Uterus (tissue), 4 donors: ENCODE measurements at places on chromosomes 3 and 15. TPM values are rescaled to one million over a fixed set of nuclear protein-coding genes. Genes with fewer than 3 reads are reported as not detected.

GRCh38 chr3:133983126-133983525, 46.6 kb downstream of the SLCO2A1 start:
- no peak overlapping the region for H3K4me3 ChIP-seq
- H3K27ac ChIP-seq = no peak overlapping the region
- DNase-seq = no peak
- H3K36me3 ChIP-seq = no peaks in the 10 kb centered on the region
- no peaks in the 10 kb centered on the region for H3K4me1 ChIP-seq

- H3K4me3 ChIP-seq = no peak overlapping the region
- H3K4me1 ChIP-seq = no peaks in the 10 kb centered on the region
- H3K36me3 ChIP-seq = no peaks in the 10 kb centered on the region
- no peak for DNase-seq
- H3K27me3 ChIP-seq = no peaks in the 10 kb centered on the region
- no peak overlapping the region for H3K27ac ChIP-seq
Measured at GRCh38 chr15:74855857-74856256, 12.9 kb upstream of the ULK3 start.

GRCh38 chr3:94811836-94812235, 749.0 kb downstream of the NSUN3 start:
- no peaks in the 10 kb centered on the region for H3K36me3 ChIP-seq
- no peak for DNase-seq
- no peak overlapping the region for H3K27ac ChIP-seq
- H3K4me1 ChIP-seq = no peaks in the 10 kb centered on the region

- H3K4me3 ChIP-seq = no peak overlapping the region
- DNase-seq = no peak
- no peaks in the 10 kb centered on the region for H3K36me3 ChIP-seq
- no peaks in the 10 kb centered on the region for H3K27me3 ChIP-seq
- no peaks in the 10 kb centered on the region for H3K4me1 ChIP-seq
Measured at GRCh38 chr3:47082519-47082918, 81.4 kb downstream of the SETD2 start.

DNA sequence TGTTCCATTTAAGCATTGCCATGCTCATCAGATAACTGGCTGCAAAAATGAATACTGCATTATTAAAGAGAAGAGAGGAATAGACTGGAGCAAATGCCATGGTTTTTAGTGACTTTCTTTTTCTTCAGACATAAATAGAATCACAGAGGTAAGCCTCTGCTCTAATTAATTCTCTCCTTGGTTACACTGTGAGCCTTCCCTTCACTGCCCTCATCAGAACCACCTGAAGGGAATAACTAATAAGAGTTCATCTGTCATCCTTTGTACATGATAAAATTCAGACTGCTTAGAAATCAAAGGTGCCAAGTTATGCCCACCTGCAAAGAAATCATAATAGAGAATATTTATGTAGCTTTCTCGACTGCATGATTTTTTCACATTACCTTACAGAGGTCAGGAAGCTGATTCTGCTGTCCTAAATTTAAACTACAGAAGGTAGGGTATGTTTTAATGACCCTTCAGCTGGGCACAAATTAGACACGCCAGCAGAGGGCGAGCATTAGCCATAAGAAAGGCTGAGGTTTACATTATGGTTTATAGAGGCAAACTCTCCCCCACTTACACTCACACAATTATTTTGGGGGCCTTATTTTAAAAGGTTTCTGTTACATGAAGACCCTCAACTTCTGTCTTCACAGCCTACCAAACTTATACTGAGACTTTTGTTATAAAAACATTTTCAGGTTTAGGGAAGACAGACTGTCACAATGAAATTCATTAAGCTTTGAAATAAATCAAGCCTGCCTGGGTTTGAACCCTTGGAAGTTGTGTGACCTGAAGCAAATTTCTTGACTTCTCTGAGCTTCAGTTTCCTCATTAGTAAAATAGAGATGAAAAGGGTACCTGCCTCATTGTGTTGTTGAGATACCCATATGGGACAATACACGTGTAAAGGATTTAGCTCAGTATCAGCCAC, 15.3 kb upstream of the UNC13C start:
- DNase-seq = no peak
- no peaks in the 10 kb centered on the region for H3K27me3 ChIP-seq
- no peaks in the 10 kb centered on the region for H3K4me1 ChIP-seq

- H3K36me3 ChIP-seq = no peaks in the 10 kb centered on the region
- no peaks in the 10 kb centered on the region for H3K27me3 ChIP-seq
- H3K4me3 ChIP-seq = no peak overlapping the region
- DNase-seq = no peak
- no peak overlapping the region for H3K27ac ChIP-seq
- H3K4me1 ChIP-seq = no peaks in the 10 kb centered on the region
Measured at GRCh38 chr3:196412704-196413103, 19.5 kb downstream of the UBXN7 start.

DNA sequence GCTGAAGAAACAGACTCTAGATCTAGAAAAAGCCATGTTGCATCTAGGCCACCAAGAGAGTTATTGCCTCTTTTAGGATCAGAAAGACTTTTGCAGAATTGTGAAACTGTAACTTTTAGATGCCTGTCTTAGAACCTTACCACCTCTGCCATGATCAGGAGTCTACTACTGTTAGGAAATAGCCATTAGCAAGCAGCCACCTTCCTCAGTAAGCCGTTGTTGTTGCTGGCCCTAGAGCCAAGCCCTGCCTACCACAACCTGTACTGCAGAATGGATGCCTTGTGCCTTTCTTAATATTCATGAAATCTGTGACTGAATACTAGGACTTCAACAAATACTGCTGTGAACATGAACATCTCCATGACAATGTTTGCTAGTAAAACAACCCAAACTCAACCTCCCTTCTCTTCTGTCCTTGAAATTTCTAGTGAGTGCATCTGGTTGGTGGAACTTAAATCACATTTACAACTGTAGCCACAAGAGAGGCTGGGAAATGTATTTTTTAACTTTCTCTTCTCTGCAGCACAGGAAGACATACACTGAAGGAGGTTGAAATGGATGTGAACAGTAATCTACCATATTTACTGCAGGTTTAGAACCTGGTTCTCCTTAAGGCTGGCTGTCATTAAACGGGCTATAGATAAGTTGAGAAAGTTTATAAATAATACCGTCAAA, 20.7 kb downstream of the RASA2 start:
- H3K4me3 ChIP-seq = no peak overlapping the region
- H3K27me3 ChIP-seq = no peaks in the 10 kb centered on the region
- DNase-seq = no peak
- H3K36me3 ChIP-seq = no peaks in the 10 kb centered on the region
- no peaks in the 10 kb centered on the region for H3K4me1 ChIP-seq

The RPSA gene
- 824 TPM for total RNA-seq

The CFAP91 gene
- total RNA-seq = 26.1 TPM

The C3orf49 gene
- total RNA-seq = not detected

The CLRN1 gene
- not detected for total RNA-seq

The TMEM40 gene
- total RNA-seq = not detected
